ENCODE measurements at places on chromosomes 16 and 17.

DNA sequence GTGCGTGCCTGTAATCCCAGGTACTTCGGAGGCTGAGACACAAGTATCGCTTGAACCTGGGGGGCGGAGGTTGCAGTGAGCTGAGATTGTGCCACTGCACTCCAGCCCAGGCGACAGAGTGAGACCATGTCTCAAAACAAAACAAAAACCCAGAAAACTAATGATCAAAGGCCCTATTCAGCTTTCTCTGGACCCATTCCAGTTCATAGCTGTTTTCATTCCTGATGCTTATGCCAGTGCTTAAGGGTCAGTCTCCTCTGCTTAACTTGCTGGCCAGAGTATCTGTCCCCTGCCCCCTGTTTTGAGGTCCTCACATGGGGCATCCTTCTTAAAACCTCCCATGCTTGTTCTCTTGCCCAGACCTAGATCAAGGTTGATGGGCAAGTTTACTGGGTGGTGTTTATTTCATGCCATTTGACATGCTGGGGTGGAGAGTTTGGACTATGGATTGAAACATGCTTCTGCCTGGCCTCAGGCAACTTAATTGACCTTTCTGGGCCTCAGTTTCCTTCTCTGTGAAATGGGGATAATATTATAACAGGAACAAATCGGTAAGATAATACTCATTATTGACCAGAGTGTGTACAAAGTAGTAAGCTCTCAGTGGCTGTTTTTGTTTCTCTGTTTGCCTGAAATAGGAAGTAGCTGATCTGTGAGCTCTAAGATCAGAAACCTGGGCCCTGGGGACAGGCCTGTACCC lies 369.8 kb downstream of the CPPED1 start:
- no peak for DNase-seq

DNA sequence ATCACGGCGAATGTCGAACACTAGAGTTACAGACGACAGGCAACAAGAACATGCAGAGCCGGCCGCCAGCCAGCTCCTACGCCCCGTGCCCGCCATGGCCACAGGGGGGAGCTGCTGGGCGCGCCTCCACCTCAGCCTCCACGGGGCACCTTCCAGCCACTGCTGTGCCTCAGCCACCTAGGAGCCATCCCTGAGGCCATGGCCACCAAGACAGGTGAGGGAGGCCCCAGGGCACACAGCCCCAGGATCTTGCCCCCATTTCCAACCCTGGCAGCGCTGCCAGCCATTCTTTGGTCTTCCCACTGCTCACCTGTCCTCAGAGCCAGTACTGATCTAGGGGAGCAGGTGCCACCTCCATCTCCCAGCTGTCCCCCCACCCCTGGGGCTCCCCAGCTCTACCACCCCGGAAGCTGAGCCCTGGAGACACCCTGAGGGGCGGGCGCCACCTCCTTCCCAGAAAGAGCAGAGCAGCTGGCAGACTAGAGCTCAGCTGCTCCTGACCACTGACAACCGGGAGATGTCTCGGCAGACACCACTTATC lies 11.8 kb downstream of the GNPTG start:
- peak; percentile 75 for DNase-seq

GRCh38 chr16:66787427-66787826 lies 14.0 kb downstream of the TERB1 start:
- no peak for DNase-seq

- no peak for DNase-seq
Observed at GRCh38 chr17:58318627-58319172, 9.9 kb downstream of the TSPOAP1 start.

DNA sequence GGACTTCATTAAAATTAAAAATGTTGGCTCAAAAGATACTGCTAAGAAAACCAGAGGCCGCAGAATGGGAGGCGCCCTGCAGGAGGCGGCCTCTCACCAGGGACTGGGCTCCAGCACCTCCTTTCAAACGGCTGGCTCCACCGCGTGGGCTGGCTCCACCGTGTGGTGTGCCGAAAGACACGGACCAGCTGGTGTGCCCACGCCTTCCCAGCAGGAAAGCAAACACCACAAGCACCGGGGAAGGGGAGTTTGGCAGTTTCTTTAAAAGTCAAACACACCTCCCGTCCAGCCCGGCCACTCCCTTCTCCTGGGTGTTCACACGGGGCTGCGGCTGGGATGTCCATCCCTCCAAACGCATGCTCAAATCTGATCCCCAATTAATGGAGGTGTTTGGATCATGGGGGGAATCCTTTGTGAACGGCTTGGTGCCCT lies 13.9 kb downstream of the HAGH start:
- peak; percentile 66 for DNase-seq

- peak; percentile 86 for DNase-seq
Observed at GRCh38 chr16:4244254-4245076, 2.6 kb upstream of the SRL start.

DNA sequence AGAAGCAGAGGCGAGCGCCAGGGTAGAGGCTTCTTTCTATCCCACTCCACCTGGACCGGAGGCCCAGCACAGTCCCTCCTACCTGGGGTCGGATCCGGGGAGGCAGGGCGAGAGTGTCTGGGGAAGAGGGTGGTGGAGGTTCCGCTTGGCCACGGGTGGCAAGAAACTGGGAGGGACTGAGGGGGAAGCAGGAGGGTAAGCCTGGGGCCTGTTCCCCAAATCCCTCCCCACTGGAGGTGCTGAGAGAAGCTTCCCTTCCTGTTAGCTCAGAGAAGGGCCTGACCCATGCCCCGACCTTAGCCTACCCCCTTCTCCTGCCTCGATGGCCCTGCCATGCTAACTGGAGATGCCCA lies 1.8 kb upstream of the TPPP3 start:
- no peak for DNase-seq

GRCh38 chr17:72117535-72118334 lies 3.1 kb upstream of the SOX9 start:
- no peak for DNase-seq

DNA sequence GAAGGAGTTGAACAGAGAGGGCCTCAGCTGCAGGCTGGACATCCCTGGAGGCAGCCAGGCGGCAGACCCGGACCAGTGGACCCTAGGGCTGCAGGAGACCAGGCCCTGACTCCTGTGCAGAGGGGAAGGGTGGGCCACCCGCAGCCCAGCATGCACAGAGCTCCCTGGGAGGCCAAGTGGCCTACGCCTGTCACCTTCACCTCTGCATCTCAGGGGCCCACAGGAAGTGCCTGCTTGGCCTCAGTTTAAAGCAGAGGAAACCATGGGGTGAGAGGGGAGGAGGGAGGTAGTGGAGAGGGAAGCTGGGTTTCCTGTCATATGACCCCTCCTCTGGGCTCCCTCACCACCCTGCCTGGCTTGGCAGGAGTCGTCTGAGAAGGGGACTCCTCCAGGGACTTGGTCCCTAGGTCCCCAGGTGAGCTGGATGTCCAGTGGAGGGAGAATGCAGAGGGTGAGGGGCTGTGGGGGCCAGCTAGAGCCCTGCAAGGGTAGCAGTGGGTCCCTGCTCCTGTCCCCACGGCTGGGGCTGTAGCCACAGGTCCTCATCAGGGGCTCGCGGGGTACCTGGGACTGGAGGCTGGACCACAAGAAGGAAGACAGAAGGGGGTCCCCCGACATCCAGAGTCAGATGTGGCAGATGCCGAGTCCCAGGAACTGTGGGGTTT lies at the start of gene TMC8:
Gene TMC8 (plus strand): TSS at position 335 of the 665 bp plus-strand sequence. CDS start 818 bp downstream, outside the sequence.
- no peak for DNase-seq

- no peak for DNase-seq
Observed at GRCh38 chr16:78897299-78897698, 703.2 kb downstream of the MAF start.

- DNase-seq: no peak
Observed at GRCh38 chr16:85917959-85918358, 19.0 kb downstream of the IRF8 start.

GRCh38 chr17:34886831-34887230 lies 74.4 kb downstream of the CCT6B start:
- no peak for DNase-seq

All from HAP-1 (cell line).